Esophagus muscularis mucosa (tissue), 4 donors: ENCODE measurements at places on chromosomes 1 and 21.

- no peak for DNase-seq
Measured at GRCh38 chr1:210359255-210359654, 30.6 kb downstream of the HHAT start.

DNA sequence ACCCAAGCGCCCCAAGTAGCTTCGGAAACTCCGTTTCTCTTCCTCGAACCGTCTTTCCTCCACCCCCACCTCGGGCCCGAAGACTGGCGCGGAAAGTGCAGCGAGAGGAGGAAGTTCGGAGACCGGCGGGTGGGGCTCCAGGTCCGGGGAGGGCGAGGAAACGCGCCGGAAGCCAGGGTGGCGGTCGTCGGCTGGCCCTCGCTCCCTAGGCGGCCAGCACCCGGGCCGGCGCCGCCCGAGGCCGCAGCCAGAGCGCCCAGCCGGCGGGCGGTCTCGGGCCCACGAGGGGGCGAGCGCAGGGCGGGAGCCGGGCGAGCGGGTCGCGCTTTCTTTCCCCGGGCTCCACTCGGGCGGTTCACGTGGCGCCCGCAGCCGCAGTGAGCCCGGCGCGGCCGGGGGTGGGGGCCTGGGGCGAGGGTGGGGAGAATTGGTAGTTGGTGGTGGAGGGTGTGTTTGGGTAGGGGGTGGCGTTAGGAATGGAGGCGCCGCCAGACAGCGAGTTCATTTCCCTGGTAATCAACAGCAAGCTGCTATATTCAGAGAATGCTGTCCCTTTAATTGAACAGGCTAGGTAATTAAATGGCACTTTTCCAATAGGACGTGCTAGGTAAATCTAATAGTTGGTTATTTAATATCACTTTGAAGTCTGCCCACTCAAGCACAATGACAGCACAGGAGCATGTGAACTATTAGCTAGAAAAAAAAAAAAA is 6.7 kb downstream of the LMO4 start:
- no peak for DNase-seq

GRCh38 chr1:93701629-93702028 is 20.0 kb upstream of the BCAR3 start:
- DNase-seq: no peak

GRCh38 chr21:18460979-18461378 is 57.4 kb upstream of the TMPRSS15 start:
- no peak for DNase-seq

DNA sequence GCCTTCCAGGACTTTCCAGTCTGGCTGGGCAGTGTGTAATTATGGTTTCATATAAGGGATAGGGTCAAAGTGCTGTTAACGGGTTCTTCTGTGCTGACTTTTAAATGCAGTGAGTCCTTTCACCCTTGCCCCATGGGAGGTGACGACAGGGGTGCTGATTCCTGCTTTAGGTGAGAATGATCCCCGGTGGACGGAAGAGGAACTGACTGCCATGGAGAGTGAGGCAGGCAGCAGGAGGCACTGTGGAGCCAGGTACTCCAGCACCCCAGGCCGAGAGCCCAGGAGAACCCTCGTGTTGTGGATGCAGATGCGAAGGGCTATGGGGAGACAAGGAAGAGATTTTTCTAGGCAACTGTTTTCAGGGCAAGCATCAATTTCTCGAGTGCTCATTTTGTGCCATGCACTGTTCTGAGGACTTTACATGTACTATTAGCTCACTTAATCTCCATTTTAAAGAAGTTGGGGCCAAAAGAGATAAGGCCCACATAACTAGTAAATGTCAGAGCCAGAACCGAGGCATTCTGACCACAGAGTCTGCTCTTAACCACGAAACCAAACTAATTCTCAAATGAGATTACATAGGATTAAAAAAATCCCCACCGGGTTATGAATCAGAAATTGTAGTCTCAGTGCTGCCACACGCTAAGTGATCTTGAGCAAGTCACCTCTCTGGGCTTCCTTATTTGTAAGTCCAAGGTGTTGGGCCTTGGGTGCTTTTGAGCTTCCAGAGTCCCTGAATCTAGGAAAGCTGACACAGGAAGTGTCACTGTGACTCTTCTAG is 28.2 kb downstream of the STPG1 start:
- peak; percentile 29 for DNase-seq

GRCh38 chr1:72007312-72007711 is 275.0 kb downstream of the NEGR1 start:
- DNase-seq: no peak

GRCh38 chr1:35532497-35533223 is 24.5 kb downstream of the KIAA0319L start:
- no peak for DNase-seq

DNA sequence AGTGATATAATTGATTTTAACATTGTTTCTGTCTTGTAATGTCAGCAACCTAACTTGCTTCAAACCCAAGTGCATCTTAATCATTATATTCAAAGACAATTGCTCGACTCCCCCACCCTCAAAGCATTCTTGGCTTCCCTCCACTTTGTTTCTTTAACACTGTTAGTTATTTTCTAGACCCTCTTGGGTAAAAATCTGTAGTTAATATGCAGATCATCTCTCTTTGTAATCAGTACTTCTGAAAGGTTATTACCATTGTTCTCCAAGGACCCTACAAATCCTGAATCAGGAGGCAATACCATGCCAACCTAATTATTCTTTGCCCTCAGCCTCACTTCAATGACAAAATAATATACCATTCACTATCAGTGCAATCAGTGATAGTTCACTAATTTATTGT is 1075.7 kb downstream of the AMY1C start:
- DNase-seq: no peak

GRCh38 chr1:22841860-22842281 is 130.8 kb downstream of the LACTBL1 start:
- no peak for DNase-seq

DNA sequence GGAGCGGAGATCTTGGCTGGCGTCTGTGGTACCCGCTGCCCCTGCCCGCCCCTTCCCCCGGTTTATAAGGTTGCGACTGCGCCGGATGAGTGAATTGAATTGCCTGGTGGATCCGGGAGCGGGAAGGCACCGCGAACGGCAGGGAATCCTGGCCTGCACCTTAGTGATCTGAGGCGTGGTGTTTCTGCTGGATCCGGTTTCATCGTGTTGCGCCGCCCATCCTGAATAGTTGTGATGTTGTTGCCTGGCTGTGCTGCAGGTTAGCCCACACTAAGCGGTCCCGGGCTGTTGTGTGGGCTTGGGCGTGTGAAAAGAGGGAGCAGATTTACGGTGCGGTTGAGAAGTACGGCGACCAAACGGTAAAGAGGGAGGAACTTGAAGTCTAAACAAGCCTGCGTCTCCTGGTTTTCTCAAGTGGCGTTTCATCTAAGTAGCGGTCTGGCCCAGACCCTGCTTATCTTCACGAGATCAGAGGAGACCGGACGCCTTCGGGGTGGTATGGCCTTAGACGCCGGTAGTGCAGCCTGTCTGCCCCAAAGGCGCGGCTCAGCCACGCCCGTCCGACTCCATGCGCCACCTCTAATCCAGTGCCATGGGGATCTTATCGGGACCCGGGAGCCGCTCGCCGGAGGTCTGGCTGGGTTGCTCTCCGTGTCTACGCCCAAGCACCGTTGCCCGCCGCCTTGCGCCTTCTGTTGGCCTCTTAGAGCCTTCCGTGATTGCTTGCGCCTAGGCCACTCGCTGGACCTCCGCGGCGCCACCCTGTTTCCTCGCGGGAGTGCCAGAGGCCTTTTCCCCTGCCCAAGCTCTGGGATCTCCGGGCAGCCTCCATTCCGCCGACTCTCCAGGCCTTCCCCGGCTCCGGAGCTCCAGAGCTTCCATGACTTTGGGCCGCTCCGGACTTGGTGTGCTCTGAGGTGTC is 87.5 kb upstream of the RHOU start:
- peak; percentile 91 for DNase-seq

- no peak for DNase-seq
Measured at GRCh38 chr1:243313635-243314536, 58.0 kb downstream of the SDCCAG8 start.

GRCh38 chr1:197343663-197344273 is 75.7 kb downstream of the CRB1 start:
- no peak for DNase-seq

GRCh38 chr21:38494251-38494642 is 4.0 kb downstream of the ERG start:
- peak; percentile 24 for DNase-seq

DNA sequence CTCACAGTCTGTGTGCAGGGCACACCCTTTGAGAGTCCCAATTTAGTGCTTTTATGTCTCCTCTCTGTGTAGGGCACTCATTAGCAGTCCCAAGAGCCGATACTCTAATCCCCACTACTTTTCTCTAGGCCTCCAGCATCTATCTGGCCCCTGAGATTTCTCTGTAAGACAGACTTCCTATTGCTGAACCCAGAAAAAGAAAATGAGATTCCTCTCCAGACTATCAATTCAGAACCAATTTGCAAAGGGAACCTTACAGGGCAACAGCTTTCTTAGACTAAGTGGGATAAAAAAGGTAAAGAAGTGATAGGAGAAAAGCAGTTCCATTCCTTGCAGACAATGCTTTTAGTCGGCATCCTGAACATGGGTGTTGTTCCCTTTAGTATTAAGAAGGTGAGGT is 172.2 kb downstream of the EDEM3 start:
- DNase-seq: no peak

DNA sequence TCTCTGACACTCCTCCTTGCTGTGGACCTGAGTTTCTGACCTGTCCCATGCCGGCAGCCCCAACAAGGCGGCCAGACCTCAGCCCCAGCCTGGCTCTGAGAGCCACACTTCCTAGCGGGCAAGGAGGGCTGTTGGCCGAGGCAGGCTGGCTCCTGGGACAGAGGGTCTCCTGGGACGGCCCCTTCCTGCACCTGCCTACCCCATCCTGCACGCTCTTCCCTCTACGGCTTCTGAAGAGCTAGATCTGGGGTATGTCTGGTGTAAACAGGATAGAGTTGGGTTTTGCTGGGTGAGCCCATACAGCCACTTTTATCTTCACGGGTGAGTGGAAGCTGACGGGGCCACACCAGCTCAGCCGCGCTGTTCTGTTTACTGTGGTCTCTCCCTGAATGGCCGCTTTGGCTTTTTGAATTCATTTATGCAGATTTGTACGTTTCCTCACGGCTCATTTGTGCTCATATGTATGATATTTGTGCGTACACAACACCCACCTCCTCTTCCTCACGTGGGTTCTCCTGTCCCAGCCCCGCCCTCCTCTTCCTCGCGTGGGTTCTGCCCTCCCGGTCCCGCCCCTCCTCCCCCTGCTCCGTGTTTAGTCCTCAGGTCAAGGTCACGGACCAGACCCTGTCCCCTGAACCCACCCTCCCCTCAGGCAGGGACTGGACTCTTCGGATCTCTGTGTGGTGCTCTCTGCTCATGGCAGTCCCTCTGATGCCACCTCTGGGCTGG is 34.7 kb upstream of the POFUT2 start:
- no peak for DNase-seq
